ENCODE measurements at places on chromosomes 3 and 15. TPM values are rescaled to one million over a fixed set of nuclear protein-coding genes. Genes with fewer than 3 reads are reported as not detected.

DNA sequence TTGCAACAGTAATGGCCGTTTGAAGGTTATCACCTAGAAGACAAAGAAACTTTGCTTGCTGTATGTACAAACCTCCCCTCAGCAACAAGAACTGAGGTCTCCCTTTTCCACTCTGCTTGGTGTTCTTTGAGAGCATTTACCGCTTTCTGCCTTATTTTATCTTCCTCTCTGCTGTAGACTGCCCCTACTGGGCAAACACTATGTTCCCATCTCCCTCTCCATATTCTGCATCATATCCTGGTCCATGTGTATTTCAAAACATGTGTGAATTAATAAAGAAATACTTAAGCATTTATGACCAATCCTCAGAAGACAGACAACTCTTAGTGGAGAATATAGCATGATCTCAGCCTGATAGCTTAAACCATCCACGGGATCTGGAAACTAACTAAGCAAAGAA, 64.4 kb downstream of the ATP13A5 start:
- DNase-seq, result no peak

DNA sequence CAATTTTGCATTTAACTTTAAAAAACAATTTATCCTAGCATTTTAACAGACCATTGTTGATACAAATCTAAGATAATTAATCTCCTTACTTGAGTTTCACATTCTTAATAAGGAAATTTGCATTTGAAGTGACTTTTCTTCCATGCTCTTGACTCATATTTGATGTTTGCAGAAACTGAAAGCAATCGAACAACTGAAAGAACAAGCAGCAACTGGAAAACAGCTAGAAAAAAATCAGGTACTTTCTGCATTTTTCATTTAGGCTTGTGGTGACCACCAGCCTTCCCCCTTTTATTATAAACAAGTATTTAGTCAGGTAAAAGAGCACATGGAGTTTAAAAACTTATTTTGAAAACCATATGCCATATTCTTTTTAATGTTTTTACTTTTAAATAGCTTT, 20.1 kb upstream of the SELENOT start:
- no peak for DNase-seq

DNA sequence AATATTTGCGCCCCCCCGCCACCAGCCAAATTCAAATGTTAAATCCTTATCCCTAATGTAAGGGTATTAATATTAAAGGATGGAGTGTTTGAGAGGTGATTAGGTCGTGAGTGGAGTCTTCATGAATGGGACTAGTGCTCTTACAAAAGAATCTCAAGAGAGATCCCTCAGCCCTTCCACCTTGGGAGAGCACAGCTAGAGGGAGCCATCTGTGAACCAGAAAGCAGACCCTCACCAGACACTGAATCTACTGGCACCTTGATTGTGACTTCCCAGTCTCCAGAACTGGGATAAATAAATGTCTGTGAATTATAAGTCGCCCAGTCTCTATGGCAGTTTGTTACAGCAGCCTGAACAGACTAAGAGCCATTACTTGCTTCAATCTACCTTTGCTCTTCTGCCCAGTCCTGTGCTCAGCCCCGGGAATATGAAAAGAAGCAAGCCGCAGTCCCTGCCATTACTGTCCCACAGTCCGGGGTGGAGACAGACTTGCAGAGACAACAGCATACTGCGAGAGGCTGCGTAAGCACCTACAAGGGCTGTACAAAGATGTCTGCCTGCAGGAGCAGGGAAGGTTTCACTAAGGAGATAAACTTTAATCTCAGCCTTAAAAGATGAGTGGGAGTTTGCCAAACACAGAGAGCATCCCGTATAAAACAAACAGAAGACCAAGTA, 110.7 kb upstream of the TMCO5A start:
- no peak for DNase-seq

The MCF2L2 gene
- 0.34 TPM for total RNA-seq

DNA sequence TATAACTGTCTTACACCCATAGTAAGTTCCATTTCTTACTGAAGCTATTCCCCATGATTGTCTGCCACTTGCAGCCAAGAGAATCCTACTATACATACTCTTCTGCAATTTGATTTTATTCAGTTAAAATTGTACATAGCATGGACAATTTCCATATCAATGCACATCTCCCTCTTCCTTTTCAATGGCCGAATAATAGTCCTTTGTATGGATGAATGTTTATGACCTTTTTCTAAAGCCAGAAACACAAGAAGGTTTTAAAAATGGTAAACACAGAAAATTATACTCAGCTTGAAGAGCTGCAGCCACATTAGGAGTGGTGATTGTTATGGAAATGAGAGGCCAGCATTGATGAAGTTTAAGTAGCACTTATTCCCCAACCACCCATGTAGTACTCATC, 8.5 kb upstream of the ERC2 start:
- no peak for DNase-seq

- DNase-seq, result peak; percentile 76
These were observed 55.4 kb downstream of the EOMES start for GRCh38 chr3:27666708-27667107.

- no peak for DNase-seq
These were observed 172.8 kb downstream of the NR2F2 start for GRCh38 chr15:96503276-96503675.

DNA sequence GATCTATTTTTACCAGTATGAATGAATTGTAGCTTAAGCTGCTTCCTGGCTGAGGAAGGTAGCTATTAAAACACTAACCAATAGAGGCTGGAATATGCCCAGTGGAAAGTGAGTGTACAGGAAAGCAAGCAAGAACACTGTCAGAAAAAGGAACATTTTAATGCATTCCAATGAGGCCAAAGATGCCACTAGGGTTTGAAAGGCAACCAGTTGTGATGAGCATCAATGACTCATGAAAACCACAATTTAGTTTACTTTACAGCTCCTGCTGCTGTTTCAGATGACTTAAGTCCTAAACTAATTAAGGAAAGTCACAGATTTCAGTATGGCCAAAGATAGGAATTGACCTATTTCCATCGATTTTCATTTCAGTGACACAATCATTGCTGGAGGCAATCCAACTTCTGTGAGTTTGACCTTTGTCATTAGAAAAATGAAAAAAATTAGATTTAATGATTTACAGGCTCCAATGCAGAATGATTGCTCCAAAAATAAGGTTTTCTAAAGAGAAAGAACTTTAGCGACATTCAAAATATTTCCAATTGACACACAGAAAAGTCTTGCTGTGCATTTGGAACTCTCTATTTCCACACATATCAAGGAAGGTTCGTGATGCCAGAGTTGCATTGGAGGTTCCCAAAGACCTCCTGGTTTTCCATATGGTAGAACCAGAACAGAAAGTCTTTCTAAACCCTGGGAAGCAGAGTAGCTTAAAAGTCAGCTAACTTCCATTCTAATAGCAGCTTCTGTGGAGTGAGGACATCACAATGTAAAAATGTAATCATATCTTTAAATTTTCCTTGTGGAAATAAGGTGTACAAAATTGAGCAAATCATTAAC, 103.0 kb downstream of the SUCNR1 start:
- no peak for DNase-seq

DNA sequence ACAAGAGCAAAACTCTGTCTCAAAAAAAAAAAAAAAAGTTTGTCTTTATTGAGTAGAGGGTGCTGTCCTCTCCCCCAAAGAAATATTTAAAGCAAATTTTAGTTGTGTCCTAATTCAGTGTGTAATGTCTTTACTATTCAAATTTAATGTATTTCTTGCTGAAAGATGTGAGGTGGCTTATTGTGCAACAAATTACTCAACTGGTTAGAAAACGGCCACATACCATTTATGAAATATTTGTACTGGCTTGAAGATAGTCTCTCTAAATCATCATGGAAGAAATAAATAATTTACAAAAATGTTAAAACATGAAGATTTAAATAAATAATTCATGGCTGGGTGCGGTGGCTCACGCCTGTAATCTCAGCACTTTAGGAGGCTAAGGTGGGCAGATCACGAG, 63.0 kb downstream of the SLTM start:
- DNase-seq, result no peak

DNA sequence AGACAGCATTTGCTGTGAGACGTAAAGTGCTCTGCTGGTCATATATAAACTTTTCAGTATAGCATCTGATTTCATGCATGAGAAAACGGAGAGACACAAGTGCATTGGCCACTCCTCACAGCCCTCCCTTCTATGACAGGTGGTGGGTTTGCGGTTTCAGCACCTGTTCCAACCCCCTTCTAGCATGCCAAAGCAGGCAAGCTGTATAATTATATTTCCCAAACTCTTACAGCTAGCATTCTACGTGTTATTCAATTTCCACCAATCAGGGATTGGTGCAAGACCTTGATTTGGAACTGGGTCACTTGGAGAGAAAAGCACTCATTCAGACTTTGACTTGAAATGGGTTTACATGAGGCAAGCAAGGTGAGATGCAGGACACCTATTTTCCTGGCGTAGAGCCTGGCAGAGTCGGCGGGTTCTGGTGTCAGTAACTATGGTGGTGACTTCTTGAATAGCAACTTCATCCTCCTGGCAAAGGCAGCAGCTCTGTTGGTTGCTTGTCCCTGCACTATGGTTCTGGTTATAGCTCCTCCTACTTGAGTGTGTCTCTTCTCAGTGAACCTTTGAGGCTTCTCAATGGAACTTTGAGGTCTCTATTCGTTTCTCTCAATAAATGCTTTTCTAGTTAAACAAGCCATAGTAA, 356.5 kb downstream of the TBL1XR1 start:
- no peak for DNase-seq

The LRRC28 gene
- 23.8 TPM for total RNA-seq

DNA sequence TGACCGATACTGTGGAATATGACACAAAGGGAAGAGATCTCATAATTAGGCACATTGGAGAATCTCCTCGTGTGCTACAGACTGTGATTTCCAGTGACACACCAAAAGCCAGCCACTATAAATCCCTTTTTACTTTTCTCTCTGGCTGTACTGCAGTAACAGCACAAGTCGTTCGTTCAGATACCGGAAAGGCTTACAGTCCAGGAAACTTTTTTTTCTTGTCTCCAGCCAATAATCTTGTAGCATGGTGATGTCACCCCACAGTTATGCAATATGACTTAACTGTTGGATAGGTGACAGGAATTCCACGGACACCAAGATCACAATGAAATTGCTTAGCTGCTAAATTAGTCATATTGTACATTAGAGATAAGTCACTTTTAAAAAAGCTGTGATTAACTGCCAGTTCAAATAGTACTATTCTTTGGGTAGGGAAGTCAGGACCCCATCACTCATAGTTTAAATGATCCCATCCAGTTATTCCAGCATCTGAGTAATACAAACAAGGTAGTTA, 36.3 kb upstream of the TSC22D2 start:
- peak; percentile 27 for DNase-seq

DNA sequence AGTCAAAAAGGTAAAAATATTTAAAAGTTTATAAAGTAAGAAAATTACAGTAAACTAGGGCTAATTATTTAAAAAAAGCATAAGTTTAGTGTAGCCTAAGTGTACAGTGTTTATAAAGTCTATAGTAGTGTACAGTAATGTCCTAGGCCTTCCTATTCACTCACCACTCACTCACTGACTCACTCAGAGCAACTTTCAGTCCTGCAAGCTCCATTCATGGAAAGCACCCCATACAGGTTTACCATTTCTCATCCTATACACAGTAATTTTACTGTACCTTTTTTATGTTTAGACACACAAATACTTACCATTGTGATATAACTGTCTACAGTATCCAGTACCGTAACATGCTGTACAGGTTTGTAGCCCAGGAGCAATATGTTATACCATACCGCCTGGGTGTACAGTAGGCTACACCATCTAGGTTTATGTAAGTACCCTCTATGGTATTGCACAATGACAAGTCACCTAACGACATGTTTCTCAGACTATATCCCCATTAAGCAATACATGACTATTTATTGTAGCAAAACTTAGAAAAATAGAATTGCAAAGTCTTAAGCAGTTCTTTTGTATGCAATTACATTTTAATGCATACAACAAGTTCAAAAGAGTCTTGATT, 19.5 kb downstream of the AVEN start:
- DNase-seq, result no peak

DNA sequence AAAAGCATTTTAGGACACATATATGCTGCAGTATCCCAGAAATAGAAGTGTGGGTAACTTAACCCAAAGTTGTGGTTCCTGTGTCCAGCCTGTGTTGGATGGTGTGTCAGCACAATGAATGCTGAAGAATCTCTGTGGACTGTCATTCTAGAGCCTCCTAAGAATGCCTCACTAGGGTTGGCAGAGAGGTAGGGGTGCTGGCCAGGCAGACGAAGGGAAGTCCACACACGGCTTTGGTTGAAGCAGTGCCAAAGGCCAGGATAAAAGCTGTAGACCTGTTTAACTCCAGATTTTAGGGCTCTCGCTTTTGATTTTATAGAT, 43.7 kb upstream of the TIPARP start:
- DNase-seq, result no peak

DNA sequence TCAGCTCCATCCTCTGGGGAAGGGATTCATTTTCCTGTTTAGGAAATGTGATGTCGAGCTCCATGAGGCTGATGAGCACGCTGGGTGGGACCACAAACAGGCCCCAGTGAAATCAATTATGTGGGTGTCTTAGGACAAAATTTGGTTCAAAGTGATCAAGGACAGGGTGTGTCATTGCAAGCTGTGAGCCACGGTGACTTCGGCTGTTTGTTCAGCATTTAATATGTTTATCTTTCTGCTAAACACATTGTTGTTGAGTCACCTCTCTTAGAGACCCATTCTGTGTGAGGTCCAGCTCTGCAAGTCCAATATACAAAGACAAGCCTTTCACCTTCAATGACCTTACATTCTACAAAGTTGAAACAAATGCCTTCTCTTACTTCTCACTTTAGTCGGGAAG, 41.3 kb downstream of the SSR3 start:
- no peak for DNase-seq

The PTX3 gene
- 1.3 TPM for total RNA-seq

All from left cardiac atrium (tissue), 4 donors.